ENCODE measurements at places on chromosomes 2 and 18.

- peak; percentile 39 for DNase-seq
Observed at GRCh38 chr2:207725873-207726578, 14.6 kb downstream of the CCNYL1 start.

- no peak for DNase-seq
Observed at GRCh38 chr2:174365571-174365970, 30.0 kb upstream of the SCRN3 start.

GRCh38 chr2:127100251-127101047 lies 6.5 kb downstream of the BIN1 start:
- no peak for DNase-seq

- peak; percentile 45 for DNase-seq
Observed at GRCh38 chr2:110748489-110748867, 16.1 kb downstream of the ACOXL start.

GRCh38 chr2:85191157-85191556 lies 58.0 kb downstream of the TCF7L1 start:
- no peak for DNase-seq

DNA sequence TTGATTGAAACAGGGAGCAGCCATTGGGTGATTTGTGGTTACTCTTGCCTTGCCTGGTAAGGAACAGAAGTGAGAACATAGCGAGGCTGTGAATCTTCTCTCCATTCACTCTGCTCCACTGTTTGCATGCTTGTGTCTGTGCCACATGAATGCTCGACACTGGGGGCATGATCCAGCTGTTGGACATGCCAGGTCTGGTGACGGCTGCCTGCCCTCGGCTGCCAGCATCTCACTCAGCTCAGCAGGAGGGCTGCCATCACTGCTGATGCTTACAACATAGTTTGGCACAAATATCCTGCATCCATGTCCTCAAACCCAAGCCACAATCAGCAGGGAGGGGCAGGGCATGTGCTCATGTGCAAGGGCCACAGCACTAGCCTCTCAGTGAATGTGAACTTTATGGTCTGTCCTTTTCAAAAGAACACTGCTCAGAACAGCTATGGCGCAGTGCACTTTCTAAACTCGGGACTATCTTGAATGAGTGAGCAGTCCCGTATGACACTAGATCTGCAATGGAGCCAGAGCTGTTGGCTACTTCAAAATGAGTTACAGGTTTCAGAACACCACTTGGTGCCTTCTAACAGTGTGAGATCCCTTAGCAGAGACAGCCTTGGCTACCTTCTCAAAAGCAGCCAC lies 126.3 kb downstream of the NRP2 start:
- DNase-seq: no peak

- no peak for DNase-seq
Observed at GRCh38 chr2:46488389-46488788, 9.0 kb downstream of the TMEM247 start.

DNA sequence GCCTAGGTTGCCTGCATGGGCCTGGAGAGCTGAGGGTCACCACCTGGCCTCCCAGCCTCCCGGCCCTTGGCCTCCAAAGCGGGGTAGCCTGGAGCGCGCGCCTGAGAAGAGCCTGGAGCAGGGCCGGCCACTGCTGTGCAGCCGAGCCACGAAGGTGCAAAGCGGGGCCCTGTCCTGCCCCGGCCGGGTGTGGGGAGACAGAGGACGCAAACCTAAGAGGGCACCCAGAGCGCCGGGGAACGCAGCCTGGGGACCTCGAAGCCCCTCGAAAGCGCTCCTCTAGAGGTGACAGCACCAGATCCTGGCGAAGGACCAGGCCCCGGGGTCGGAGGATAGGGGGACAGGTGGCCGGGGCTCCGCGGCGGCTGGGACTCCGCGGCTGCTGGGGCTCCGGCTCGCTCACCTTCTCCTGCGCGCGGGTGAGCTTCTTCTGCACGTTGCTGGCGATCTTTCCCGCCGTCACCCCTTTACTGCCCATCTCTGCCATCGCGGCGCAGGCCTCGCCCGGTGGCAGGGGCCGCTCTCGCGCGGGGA lies 430 bp downstream of the BIN1 start:
- DNase-seq: no peak

Measured in NCI-H1436 (cell line).